Activated CD4-positive, CD25-positive, alpha-beta regulatory T cell treated with anti-CD3 and anti-CD28 coated beads, Interleukin-2, amount 50 U/mL, for 16 hours (primary cell): ENCODE measurements at places on chromosomes 3 and 15.

DNA sequence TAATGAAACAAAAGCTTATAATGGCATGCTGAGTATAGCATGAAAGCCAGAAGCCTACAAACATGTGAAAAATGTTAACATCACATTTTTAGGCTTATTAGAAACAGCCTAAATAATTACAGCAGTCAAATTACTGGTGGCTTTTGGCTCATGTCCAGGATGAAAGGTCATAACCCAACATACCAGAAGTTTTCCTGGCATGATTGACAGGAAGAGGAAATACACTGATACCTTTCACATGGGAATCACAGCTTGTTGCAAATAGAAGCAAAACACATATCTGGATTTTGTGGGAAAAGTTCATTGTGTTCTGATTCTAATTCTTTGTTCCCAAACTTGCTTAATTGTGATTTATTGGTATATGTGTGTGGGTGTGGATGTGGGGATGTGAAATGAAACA lies 393.5 kb upstream of the ARRDC4 start:
- no peak for DNase-seq

GRCh38 chr3:15654891-15655290 lies 53.3 kb downstream of the BTD start:
- DNase-seq = no peak

DNA sequence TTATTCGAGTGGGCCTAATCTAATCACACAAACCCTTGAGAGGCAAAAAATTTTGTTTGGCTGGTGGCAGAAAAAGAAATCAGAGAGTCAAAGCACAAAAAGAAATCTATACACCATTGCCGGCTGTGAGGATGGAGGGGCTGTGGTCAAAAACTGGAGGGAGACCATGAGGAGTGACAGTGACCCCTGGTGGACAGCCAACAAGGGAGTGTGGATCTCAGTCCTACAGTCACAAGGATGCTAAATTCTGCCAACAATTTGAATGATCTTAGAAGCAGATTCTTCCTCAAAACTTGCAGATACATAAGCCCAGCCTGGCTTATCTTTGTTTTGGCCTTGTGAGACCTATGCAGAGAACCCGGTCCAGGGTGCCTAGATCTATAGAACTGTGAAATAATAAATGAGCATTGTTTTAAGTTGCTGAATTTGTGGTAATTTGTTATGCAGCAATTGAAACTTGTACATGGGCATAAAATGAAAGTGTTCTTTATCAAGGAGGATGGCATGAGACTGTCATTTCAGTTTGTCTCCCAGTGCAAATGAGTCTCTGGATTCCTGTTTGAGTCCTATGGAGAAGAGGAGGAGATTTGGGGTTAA lies 103.0 kb upstream of the ARHGEF26 start:
- no peak for DNase-seq

DNA sequence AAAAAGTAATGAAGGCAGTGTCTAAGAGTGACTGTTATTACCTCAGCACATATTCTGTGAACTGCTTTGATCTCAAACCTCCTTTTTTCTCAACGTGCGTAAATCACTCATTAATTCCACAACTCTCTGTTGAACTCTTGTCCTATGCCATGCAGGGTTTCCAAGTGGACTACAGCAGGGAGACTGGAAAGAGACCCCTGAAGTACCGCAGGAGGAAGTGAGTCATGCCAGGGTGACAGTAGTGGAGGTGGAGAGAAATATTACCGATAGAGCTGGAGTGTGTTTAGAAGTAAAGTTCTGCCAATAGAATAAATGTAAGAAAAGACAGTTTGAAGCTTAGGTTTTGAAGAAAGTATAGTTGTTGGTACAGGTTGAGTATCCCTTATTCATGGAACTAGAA lies 908.9 kb downstream of the ROBO1 start:
- no peak for DNase-seq

DNA sequence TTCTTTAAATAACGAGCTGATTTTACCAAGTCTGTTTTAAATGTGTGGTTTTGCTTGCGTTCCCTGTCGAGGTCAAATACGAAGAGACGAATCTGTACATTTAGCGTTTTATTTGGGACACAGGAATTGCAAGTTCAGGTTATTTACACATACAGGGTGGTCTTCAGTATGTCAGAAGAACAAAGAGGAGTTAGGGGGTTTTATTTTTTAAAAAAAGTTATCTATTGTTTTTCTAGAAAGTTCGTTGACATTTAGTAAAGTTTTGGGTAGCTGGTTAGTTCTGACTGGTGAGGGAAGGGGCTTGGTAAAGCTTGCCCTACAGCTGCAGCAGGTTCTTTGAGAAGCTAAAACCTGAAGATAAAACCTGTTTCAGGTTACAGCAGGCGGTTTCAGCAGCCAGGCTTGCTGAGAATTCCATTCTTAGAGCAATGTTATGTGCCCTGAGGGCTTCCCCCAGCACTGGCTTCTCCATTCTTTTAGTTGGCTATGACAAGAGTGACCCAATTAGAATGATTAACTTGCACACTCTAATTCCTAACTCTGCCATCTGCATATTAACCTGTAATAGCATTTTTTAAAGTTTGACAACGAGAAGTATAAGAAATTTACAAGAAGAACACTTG lies 815 bp upstream of the ZNF280D start:
- no peak for DNase-seq

DNA sequence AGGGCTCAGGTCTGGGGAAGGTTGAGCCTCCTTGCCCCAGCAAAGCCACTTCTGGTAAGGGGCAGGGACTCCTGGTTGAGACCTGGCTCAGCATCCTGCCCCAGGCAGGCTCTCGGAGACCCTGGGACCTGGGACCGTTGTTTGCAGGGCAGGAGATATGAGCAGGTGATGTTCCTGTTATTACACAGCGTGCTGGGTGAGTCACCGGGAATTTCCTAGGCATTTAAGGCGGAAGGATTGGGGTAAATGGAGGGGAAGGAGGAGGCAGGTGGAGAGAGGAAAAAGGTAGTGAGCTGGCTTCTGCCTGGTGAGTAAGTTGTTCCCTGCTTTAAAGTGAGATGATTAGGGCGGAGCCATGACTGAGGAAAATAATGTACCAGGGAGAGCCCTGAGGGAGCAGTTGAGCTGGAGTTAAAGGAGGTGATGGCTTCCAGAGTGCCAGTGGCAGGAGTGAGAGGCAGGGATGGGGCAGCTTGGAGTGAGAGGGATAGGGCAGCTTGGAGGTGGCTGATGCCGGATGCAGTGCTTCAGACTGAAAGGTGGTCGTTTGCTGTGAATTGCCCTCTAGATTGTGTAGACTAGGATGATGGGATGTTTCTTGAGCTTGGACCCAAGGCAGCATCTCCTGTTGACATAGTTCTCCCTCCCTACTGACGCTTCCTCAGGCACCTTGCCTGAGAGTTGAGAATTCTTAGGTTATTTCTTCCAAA lies 79.4 kb downstream of the AAGAB start:
- DNase-seq = no peak

- no peak for DNase-seq
Measured at GRCh38 chr3:61997101-61997500, 376.2 kb downstream of the FEZF2 start.

DNA sequence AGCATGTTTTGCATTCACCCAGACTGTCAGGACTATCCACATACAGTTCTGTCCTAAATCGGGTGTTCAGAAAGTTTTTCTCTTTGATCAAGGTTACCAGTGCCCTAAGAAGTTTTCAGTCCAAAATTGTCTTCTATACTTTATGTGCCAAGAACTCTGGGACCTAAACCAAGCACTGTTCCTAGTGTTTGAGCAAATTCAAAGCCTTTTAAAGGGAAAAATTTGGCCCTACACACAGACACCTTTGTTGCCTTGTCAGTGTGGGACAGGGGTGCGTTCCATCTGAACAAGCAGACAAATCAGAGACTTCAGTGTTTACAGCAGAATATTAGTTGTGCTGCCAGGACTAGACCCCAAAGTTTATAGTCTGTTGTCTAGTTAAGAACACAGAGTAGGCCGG lies 50.6 kb downstream of the DGKG start:
- no peak for DNase-seq

DNA sequence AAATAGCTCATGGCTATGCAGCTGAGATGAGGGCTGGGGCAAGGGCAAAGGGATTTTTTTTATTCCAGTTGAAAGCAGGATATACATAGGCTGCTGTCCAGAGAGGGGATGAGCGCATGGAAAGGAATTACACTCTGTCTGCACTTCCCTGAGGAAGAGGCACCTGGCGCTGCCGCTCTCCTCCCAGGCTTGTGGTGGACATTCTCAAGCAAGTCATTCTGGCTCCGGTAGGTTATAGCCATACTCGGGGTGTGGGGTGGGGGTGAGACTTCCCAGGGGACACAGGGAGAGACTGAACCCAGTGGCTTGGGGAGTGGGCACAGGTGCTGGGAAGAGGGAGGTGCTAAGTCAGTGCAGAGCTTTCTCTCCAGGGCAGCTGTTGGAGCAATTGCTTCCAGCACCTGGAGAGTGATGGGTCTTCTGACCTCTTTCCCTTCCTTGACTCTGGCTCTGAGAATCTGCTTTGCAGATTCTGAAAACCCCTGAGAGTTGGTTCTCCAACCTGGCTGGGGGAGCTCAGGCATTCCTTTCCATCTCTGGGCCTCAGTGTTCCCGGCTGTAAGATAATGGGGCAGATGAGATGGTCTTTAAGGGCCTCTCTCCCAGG lies 24.3 kb downstream of the CYP8B1 start:
- DNase-seq = no peak

DNA sequence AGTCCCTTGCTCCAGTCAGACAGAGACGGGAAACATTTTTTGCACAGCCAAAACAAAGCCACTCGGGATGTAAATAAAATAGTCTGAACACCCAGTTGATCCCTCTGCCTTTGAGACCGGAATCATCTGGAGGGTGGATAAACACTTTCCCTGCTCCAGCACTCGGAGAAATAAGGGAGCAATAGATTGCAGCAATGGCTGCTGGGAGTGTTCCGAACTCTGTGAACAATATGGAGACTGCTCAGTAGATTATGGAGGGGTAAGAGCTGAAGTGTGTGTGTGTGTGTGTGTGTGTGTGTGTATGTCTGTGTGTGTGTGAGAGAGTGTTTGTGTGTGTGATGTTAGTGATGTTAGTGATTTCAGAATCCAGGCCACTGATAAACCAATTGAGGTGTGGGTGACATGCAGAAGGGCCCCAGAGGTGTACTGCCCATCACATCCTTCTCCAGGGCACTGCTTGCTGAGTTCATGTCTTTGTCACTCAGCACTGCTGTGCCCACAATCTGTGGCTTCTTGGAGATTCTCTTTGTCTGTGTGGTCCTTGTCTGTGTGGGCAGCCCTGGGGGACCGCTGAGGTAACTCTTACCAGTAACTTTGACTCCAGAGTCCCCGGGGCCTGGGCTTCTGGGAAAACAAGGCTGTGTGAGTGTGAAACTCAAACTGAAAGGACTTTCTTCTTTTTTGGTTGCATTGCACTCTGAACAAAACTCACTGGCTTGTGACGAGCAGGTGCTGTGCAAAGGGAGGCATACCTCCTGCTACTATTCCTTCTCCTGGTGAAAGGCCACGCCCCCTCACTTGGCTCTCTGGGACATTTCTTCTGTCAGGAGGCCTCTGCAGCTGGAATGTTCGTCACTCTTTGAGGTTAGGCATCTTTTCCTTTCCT lies 23.0 kb downstream of the CRYGS start:
- no peak for DNase-seq

- DNase-seq = no peak
Measured at GRCh38 chr3:12159227-12159601, 502 bp upstream of the TIMP4 start.

- DNase-seq = no peak
Measured at GRCh38 chr15:75171408-75171807, 30.3 kb upstream of the C15orf39 start.

- DNase-seq = no peak
Measured at GRCh38 chr15:80423215-80423614, 19.0 kb downstream of the ARNT2 start.

DNA sequence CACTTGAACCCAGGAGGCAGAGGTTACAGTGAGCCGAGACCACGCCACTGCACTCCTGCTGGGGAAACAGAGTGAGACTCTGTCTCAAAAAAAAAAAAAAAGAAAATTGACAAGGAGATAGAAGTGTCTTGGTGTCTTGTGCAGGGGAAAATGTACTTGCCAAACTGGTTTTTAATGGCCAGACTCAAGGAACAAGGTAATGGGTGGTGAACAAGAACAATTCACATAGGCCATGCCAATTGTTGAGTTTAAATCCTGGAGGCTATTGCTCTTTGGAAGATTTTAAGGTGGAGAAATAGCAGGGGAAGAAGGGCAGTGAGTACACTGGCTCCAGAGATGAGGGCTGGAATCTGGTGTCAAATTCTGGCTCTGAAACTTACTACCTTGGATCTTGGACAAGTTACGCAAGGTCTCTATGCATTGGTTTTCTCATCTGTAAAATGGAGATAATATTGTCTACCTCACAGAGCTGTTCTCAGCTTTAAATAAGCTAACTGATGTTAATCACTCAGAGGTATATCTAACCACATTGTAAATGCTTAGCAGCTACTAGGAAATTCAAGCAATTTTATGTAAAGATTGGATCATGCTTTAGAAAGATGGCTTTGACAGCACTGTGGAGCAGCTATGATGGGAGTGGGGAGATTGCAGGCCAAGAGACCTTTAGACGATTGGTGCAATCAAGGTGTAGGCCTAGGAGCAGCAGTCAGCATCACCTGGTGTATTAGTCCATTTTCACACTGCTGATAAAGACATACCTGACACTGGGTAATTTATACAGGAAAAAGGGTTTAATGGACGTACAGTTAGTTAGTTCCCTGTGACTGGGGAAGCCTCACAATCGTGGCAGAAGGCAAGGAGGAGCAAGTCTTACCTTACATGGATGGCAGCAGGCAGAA lies 78.3 kb downstream of the B3GALNT1 start:
- DNase-seq = no peak

- DNase-seq = no peak
Measured at GRCh38 chr3:58531956-58532355, 5.0 kb downstream of the ACOX2 start.

GRCh38 chr3:27594096-27594690 lies 110.0 kb upstream of the SLC4A7 start:
- no peak for DNase-seq

- DNase-seq = no peak
Measured at GRCh38 chr15:31341496-31342195, 15.0 kb downstream of the KLF13 start.

DNA sequence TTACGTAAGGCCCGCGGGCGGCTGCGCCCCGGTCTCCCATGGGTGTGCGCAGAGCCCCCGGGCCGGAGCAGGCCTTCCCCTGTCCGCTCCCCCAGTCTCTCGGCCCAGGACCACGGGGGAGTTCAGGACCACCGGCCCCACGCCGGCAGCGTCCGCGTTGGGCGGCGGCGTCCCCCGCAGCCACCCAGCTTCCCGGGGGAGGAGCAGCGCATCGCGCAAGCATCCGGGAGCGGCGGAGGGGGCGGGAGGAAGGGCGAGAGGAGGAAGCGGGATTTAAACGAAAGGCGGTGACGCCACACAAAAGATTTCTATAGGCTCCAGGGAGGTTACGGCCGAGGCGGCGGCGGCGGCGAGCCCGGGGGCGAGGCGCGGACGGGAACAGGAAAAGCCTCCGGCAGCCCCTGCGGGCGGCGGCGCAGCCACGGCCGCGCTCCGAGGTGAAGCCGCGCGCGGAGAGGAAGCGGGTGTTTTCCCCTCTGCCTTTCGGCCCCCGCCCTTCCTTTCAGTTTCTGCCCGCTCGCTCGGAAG lies at the start of gene TLNRD1:
TSS of gene TLNRD1 (plus strand) at position 300 of the 528 bp plus-strand sequence. CDS start 1,349 bp downstream, outside the sequence.
- peak; percentile 68 for DNase-seq

- no peak for DNase-seq
Measured at GRCh38 chr15:22243440-22244130, 163.3 kb downstream of the OR4M2 start.
